Fibroblast of skin of back (primary cell): ENCODE measurements at places on chromosomes 11 and 22.

GRCh38 chr11:15180212-15180792, 65.6 kb downstream of the INSC start:
- DNase-seq, result peak; percentile 38

- DNase-seq, result no peak
Observed at GRCh38 chr11:2537896-2538724, 93.3 kb downstream of the KCNQ1 start.

DNA sequence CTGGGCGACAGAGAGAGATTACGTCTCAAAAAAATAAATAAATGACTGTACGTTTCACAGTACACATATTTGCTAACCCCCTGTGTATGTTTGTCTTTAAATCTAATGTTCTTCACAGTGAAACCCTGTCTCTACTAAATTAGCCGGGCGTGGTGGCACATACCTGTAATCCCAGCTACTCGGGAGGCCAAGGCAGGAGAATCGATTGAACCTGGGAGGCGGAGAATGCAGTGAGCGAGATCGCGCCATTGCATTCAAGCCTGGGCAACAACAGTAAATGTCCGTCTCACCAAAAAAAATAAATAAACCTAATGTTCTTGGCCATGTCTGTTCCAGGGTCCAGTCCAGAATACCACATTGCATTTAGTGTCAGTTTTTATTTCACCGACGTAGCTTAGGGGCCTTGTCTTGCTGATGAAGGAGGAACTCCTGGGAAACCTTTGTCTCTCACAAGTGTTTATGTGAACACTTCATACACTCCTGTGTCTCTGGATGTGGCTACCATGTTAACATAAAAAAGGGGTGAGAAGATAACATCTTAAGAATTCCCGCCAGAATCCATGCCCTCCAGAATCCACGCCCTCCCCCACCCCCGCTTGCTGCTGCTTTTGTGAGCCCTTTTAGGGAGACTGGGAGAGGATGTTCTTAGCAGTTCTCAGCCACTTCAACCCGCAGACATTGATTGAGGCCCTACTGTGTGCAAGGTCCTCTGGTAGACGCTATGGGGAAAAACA, 5.0 kb upstream of the SERHL2 start:
- DNase-seq, result no peak

GRCh38 chr11:45754741-45755140, 50.2 kb upstream of the SLC35C1 start:
- no peak for DNase-seq

GRCh38 chr11:97015327-97015726, 625.5 kb downstream of the JRKL start:
- no peak for DNase-seq

DNA sequence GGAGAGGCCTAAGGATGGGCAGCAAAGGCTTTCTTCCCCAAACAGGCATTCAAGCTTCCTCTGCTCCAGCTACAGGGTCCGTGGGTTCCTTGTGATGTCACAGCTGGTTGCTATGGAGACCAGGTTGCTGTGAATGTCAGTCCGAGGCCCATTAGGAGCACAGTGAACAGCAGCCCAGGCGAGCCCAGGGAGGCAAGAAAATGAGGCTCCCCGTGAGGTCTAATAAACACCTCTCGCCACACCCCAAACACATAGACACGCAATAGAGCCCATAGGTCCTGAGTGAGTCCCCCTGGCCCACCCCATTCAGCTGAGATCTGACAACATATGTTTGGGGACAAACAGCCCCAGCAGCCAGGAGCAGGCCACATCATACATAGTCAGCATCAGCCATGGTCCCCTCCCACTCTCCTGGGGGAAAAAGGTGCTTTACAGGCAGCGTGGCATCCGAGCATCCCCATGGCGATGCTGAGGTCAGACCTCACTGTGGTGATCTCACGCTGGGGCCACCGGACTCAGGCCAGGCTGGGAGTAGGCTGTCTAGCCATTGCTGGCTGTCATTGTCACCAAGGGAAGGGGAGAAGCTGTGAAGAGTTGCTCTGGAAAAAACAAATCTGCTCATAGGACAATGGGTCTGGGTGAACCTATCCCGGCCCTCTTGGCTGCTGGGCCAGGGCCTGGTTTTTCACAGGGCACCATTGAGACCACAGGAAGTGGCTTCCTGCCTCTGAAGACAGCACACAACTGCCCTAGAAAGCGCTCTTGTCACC, 23.1 kb upstream of the TP53I11 start:
- no peak for DNase-seq

DNA sequence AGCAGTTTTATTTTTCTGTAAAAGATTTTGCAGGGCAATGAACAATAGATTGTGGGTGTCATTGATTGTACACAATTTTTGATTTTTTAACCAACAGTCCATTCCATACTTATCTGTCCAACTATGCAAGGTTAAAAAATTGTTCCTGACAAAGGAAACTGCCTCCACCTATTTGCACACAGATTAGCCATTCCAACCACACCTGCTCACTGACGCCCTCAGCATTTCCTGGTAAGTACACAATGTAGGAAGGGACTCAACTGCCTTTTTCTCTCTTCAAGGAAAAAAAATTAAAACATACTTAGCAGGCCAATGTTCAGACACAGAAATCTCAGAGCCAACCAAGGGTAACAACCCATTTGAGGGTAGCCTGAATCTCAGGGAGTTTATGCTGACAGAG, 4.3 kb upstream of the FUT4 start:
- no peak for DNase-seq

- DNase-seq, result no peak
Observed at GRCh38 chr11:27965559-27965958, 142.4 kb downstream of the KIF18A start.

- peak; percentile 65 for DNase-seq
Observed at GRCh38 chr22:24390576-24390975, 36.8 kb upstream of the ADORA2A start.

- DNase-seq, result peak; percentile 24
Observed at GRCh38 chr11:92557879-92558278, 333.3 kb downstream of the FAT3 start.

DNA sequence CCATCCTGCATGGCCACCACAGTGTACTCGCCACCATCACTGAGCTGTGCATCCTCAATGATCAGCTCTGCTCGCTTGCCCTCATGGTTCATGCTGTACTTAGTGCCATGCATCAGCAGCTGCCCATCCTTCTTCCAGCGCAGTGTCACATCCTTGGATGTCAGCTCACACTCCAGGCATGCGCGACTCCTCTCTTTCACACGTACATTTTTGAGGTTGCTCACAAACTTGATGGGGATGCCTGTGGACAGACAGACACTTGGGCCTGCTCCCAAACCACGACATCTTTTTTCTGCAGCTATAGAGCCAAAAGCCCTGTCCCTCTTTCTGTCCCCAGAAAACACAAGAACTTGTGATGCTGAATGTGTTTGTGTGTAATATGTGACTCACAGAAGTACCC, 10.5 kb downstream of the IGSF22 start:
- DNase-seq, result peak; percentile 2

DNA sequence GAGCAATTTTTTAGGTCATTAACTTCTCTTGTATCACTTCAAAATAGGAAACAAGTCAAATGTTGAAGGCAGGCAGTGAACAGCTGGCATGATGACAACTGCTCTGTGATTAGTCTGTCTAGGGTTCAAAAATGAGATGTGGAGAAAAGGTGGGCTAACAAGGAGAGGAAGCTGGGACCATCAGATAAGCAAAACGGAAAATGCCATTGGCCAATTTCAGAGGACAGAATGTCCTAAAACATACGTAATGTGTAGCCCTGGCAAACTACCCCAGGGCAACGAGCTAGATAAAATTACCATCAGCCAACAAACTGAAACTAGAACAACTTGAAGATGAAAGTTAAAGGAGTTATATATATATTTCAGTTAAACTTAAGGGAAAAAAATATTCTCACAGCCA, 93.2 kb downstream of the RELT start:
- no peak for DNase-seq
